ENCODE measurements at places on chromosomes 2 and 18.

- DNase-seq: no peak
Measured at GRCh38 chr2:241304039-241304670, 11.3 kb downstream of the HDLBP start.

- DNase-seq: no peak
Measured at GRCh38 chr2:164000176-164000575, 264.4 kb upstream of the FIGN start.

- DNase-seq: no peak
Measured at GRCh38 chr2:218010140-218010983, 7.6 kb upstream of the TNS1 start.

GRCh38 chr2:206276169-206276942 lies 1.9 kb downstream of the ZDBF2 start:
- no peak for DNase-seq

GRCh38 chr18:23306822-23307221 lies 146.3 kb upstream of the RIOK3 start:
- no peak for DNase-seq

DNA sequence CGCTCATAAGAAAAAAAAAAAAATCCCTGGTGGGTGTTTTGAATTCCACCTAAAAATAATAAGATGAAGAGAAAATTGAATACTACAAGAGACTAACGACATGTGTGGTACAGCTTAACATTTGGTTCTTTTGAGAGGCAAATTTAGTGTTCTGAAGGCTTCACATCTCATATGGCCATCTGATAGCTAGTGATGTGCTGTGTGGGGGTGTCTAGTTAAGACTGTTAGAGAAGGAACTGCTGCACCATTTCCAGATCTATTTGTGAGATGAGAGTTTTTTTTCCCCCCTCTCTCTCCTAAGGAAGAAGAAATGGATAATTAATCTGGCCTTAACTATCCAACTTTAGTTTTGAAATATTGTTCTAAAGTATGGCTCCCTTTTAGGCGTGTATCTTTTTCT lies 321.6 kb downstream of the SLC4A3 start:
- no peak for DNase-seq

DNA sequence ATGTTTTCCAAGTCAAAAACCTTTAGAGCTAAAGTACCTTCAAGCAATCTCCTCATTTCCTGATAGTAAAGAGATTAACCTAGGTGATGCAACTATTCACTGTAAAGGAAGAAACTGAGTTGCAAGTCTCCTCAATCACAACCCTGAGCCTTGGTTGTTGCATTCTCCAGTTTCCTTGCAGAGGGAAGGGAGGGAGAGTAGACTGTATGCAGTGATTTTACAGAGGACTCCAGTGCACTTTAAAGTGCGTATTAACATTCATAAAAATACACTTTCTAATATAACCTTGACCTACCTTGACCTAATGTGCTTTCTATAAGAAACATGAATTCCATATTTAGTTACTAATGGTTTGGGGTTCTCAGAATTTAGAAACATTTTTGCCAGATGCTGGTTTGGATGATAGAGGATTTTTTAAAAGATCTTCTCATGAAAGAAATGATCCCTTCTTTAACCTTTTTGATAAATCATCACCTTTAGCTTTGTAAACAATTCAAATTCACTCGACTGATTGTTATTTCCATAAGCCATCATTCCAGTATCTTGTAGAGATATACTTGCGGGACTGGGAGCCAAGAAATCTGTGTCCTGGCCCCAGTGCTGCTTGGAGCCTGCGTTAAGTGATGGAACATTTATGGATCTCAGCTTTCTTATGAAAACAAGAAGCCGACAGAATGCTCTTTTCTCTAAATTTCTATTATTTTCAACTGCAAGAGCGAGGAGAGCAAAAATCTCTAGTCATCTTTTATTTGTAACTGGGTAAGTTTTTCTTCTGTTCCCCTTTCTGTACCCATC lies 228.3 kb downstream of the ZNF521 start:
- DNase-seq: no peak

GRCh38 chr2:241195506-241196130 lies 7.1 kb downstream of the ANO7 start:
- no peak for DNase-seq

- no peak for DNase-seq
Measured at GRCh38 chr2:182554950-182555349, 128.1 kb upstream of the PDE1A start.

GRCh38 chr2:20523073-20523798 lies 76.4 kb downstream of the RHOB start:
- DNase-seq: no peak

GRCh38 chr2:68734688-68735525 lies at the start of gene ARHGAP25:
Gene ARHGAP25, plus strand, starts transcription at chr2:68734811. Its CDS starts 389 bp downstream, at chr2:68735200.
- no peak for DNase-seq

DNA sequence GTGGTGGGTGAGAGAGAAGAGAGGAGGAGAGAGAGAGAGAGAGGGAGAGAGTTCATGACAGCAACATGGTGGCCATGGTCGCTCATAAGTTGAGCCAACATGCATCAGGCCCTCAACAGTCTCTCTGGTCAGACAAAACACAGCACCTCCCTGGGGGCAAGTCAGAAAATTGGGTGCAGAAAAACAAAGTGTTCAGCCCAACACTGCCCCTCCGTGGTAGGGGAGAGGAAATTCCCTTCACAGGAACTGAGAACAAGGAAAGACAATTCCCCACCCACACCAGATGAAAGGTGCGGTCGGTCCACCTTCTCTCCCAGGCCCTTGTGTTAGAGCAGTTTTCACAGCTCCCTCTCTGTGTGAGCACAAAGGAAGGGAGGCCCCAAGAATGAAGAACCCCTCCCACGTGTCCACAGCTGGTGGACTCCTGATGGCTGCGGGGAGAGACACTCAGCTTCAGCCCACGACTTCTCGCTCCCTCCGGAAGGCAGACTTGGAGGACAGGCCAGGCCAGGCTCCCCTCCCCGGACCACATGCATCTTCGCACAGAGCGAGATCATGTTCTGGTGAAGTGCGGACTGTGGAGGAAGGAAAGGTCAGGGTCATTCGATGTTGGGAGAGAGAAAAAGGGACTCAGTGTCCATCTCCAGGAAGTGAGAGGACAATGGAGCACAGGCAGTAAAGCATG lies 181.7 kb downstream of the ANAPC1 start:
- DNase-seq: no peak

DNA sequence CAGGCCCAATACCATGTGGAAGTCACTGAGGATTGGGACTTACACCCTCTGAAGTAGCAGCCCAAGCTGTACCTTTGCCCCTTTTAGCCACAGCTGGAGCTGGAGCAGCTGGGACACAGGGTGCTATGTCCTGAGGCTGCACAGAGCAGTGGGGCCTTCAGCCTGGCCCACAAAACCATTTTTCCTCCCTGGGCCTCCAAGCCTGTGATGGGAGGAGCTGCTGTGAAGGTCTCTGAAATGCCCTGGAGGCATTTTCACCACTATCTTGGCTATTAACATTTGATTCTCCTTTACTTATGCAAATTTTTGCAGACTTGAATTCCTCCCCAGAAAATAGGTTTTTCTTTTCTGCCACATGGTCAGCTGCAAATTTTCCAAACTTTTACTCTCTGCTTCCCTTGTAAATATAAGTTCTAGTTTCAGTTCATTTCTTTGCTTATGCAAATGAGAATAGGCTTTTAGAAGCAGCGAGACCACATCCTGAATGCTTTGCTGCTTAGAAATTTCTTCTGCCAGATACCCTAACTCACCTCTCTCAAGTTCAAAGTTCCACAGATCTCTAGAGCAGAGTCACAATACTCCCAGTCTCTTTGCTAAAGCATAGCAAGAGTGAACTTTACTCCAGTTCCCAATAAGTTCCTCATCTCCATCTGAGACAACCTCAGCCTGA lies 213.8 kb upstream of the MGAT5 start:
- DNase-seq: no peak

GRCh38 chr2:213007290-213007838 lies 144.0 kb downstream of the IKZF2 start:
- no peak for DNase-seq

GRCh38 chr2:143679617-143680016 lies 550.4 kb downstream of the ARHGAP15 start:
- DNase-seq: no peak

- no peak for DNase-seq
Measured at GRCh38 chr2:207663870-207664545, 38.8 kb upstream of the METTL21A start.

DNA sequence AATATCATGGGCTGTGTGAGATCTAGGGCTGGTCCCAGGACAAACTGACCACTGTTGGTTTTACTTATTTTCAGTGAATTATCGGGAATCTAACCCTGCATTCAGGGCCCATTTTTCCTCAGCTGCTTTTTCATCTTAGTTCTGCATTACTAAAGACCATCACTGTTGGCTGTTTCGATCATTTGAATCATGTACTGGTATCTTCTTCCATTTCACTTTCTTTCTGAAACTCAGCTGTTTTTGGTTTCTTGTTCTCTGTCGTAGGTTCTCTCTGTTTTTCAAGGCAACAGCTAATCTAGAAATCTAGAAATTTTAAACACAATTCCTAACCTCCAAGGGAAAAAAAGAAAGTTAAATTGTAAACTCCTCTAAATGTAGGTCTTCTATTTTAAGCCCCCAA lies 159.9 kb upstream of the SESTD1 start:
- DNase-seq: no peak

GRCh38 chr2:61771904-61772845 lies 81.7 kb downstream of the FAM161A start:
- no peak for DNase-seq

DNA sequence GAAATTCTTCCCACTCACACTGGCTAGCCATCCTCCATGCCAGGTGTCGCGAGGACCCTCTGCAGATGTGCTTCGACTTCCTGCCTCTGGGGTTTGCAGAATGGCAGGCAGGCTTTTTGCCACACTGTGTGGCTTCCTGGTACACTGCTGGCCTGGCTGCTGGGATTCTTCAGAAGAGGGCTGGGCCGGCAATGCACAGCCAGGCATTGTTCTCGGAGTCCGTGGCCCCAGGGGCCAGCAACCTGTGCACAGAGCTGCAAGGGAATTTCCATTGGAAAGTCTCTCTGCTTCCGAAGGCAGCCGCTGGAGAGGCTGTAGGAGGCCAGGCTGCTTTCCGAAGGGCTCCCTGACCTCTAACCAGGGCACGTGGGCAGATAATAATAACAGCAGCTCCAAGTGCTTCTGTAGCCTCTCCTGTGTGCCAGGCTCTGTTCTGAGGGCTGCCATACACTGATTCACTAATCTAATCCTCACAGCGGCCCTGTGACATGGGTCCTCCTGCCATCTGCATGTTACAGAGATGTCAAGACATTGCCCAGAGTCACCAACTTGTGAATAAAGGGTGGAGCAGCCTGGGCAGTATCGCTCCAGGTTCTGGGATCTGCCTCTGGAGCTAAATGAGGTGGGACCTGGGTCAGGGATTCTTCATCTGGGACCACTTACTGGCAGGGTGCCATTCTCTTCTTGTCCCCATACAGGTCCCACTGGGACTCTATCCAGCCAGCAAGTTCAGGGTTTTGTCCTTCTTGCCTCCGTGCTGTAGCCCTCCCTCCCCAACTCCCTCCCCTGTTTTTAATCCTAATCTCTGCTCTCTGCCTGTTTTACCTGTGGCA lies 5.0 kb downstream of the LDLRAD4 start:
- no peak for DNase-seq

All from activated T-helper 1 cell treated with anti-CD3 and anti-CD28 coated beads, Interleukin-2, amount 50 U/mL, for 16 hours (primary cell).